ENCODE measurements at places on chromosomes 13 and 19.

DNA sequence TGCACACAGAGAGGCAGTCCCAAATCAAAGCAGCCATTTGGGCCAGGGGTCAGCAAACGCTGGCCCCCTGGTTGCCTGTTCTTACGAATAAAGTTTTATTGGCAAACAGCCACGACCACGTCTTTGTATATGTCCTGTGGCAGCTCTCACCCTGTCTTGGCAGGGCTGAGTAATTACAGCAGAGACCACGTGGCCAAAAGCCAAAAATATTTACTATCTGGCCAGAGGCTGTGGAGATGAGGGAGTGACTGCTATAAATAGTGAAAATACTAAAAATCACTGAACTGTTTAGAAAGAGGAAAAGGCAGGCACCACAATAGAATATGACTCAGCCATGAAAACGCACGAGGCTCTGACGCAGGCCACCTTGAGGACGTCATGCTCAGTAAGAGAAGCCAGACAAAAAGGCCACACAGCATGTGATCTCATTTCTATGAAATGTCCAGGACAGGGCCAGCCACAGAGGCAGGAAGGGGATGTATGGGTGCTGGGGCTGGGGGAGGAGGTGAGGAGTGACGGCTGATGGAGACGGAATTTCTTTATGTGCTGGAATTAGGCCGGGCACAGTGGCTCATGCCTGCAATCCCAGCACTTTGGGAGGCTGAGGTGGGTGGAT is 29.4 kb downstream of the SMIM24 start:
- no peak for DNase-seq

DNA sequence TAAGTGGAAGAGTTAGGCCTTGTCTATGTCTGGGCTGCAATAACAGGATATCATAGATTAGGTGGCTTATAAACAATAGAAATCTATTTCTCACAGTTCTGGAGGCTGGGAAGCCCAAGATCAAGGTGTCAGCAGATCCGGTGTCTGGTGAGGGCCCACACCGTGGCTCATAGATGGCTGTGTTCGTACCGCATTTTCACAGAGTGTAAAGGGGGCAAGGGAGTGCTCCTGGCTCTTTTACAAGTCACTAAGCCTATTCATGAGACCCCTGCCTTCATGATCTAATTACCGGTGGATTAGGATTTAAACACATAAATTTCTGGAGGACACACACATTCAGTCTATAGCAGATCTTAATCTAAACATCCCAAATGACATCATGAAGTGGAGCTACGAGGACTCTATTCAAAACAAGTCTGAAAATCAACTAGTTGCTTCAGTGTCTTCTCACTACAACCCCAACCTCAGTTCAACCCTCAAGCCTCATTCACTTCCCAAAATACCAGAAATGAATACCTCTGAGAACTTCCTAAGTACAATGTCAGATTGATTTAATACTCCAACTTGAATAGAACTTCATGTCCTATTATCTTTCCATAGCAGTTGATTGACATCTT is 23.5 kb downstream of the ENOX1 start:
- no peak for DNase-seq

- DNase-seq, result no peak
Measured at GRCh38 chr13:98954313-98954712, 23.6 kb downstream of the DOCK9 start.

GRCh38 chr19:48203222-48203793 is 32.8 kb downstream of the ZSWIM9 start:
- peak; percentile 38 for DNase-seq

DNA sequence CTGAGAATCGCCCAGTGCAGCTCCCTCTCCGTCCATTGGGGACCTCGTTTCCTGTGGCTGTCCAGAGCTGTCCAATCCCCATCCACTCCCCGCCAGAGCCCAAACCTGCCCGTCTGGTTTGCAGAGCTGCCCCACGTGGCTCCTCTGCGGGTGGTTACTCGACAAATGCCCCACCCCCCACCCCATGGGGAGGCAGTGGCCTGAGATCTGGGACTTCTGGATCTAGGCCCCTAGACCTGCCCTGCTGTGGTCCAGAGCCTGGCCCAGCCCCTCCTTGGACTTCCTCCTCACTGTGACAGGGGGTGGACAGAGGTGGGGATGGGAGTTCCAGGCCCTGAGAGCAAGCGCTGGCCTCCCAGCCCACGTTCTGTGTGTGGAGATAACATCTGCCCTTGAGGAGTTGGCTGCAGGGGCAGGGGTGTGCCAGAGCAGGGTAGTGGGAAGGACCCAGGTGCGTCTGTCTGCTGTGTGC is 29.1 kb downstream of the PAK4 start:
- no peak for DNase-seq

DNA sequence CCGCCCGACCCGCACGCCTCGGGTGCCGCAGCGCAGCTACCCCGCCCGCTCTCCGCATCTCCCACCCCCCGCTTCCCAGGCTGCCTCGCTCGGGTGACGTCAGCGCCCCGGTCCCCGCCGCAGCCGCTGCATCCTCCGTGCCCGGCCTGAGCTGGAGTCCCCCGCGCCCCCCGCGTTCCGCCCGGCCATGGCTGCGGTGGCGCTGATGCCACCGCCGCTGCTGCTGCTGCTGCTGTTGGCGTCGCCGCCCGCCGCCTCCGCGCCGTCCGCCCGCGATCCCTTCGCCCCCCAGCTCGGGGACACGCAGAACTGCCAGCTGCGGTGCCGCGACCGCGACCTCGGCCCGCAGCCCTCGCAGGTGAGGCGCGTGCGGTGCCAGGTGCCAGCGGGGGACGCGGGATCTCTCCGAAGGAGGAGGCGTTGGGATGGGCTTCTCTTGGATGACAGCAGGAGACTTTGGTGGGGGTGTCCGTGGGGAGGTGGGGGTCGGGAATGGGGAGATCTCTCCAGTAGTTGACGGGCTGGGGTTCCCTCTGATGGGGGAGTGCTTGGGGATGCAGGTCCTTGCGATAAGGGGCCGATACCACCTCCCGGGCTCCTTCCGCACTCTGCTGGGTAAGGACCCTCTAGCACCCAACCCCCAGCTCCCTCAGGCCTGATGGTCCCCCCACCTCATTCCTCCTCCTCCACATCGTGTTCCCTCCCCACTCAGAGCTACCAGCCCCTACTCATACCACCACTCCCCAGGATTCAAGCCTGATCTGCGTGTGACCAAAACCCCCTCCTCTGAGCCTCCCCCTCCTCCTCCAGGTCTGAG is at the start of gene TMEM59L:
Gene TMEM59L, plus strand, starts transcription at position 99 of the 817 bp plus-strand sequence. Its CDS starts 89 bp downstream, at position 188.
- DNase-seq, result peak; percentile 50

DNA sequence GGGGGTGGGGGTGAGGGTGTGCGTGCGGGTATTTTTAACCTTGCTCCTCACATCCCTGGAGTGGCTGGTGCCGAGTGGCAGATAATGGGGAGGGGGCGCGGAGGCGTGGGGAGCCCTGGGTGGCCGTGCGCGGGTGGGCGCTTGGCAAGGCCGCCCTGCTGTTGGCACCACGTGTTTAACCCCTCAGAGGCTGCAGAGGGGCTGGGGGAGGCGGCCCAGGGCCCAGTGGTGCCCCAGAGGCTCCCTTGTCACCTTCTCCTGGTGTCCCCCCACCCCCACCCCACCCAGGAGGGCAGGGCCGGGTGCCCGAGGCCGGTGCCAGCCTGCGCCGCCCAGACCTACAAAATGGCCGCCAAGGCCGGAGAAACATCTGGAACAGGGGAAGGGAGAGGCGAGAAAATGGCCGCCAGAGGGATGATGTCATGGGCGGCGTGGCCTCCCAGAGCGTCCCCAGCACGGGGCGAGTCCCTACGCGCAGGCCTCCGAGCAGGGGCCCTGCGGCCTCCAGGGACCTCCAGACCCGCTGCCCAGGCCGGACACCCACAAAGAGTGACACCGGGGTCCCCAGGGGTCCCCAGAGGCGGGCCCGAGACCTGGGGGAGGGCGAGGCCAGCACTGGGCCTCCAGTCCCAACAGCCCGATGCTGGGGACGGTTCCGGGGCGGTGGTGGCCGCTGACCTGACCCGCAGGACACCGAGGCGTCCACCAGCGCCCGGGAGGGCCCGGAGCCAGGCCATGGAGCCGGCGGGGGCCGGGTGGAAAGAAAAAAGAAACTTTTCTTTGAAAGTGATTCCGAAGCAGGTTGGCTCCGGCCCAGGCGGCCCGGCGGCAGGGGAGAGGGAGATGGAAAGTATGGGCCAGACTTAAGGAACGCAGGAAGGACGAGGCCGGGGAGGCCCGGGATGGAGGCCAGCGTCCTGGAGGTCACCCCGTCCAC is 38.2 kb downstream of the NFIC start:
- DNase-seq, result no peak
